Activated naive CD8-positive, alpha-beta T cell treated with anti-CD3 and anti-CD28 coated beads, Interleukin-2, amount 50 U/mL, for 24 hours (primary cell): ENCODE measurements at places on chromosomes 11 and 22.

GRCh38 chr11:114826910-114827442, 148.6 kb downstream of the NXPE2 start:
- DNase-seq: no peak
- H3K4me1 ChIP-seq: no peaks in the 10 kb centered on the region
- H3K27ac ChIP-seq: no peak overlapping the region

GRCh38 chr22:23068832-23069385, 1.4 kb upstream of the GNAZ start:
- H3K36me3 ChIP-seq: no peaks in the 10 kb centered on the region
- DNase-seq: no peak
- no peak overlapping the region for H3K27ac ChIP-seq
- H3K4me3 ChIP-seq: peak overlapping the region; percentile 39

GRCh38 chr11:130315354-130315970, 745 bp upstream of the ZBTB44 start:
- H3K4me1 ChIP-seq: peaks cover 35% of the 10 kb centered on the region
- no peaks in the 10 kb centered on the region for H3K36me3 ChIP-seq
- no peaks in the 10 kb centered on the region for H3K27me3 ChIP-seq
- peak; percentile 52 for DNase-seq
- H3K4me3 ChIP-seq: peak overlapping the region; percentile 85
- peak overlapping the region; percentile 91 for H3K27ac ChIP-seq

GRCh38 chr11:44011797-44012196, 36.0 kb upstream of the ACCSL start:
- DNase-seq: no peak
- no peak overlapping the region for H3K4me3 ChIP-seq
- H3K36me3 ChIP-seq: no peaks in the 10 kb centered on the region
- H3K27ac ChIP-seq: no peak overlapping the region
- no peaks in the 10 kb centered on the region for H3K4me1 ChIP-seq

DNA sequence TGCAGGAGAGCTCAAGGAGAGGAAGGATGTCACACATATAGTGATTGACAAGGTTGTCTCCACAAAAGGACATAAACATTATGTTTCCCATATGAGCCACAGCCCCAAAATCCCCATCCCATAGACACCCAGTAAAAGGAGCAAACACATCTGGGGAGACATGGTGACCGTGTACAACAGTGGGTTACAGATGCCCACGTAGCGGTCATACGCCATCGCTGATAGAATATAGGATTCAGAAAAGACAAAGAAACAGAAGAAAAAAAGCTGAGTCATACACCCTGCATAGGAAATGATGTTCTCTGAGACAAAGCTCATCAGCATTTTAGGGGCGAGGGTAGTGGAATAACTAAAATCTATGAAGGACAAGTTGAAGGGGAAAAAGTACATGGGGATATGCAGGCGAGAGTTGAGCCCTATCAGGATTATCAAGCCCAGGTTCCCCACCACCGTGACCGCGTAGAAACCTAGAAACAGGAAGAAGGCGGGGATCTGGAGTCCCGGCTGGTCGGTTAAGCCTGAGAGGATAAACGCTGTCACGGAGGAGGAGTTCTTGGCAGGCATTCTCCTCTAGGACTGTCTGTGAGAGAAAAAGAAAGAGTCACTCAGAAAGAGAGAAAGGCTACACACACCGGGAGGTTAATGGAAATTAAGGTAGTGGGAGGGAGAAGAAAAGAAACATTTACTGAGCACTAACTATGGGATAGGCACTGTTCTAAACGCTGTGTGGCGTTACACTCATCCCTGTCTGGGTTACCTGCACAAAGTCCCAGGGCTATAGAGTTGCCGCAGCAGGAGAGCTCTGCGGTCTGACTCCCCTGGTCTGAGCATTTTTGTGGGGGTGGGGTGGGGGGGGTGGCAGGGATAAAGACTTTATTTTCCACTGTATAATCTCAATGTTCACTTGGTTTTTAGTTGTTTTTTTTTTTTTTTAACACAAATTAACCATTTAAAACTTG, 36.1 kb upstream of the OR8B8 start:
- H3K36me3 ChIP-seq: no peaks in the 10 kb centered on the region
- H3K27ac ChIP-seq: no peak overlapping the region
- peak overlapping the region; percentile 44 for H3K4me3 ChIP-seq
- peaks cover 9% of the 10 kb centered on the region for H3K4me1 ChIP-seq

- H3K4me3 ChIP-seq: peak overlapping the region; percentile 22
- no peaks in the 10 kb centered on the region for H3K36me3 ChIP-seq
- no peak for DNase-seq
These were observed 27.5 kb downstream of the ZBTB16 start for GRCh38 chr11:114087025-114087424.

DNA sequence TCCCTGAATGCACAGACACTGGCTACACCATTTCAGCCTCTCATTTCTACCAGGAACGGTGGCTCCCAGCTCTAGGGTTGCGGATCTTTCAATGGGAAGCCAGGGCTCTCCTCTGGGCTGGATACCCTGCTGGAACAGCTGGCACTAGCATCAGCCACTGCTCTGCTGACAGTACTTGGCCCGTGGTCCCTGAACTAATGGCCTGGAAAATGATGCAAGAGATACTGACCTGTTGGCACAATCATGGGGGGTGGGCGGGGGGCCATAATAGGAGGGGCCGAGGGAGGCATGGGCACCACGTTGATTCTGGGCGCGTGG, 10.7 kb upstream of the TBC1D10A start:
- H3K4me3 ChIP-seq: no peak overlapping the region
- no peak overlapping the region for H3K27ac ChIP-seq
- peaks cover 73% of the 10 kb centered on the region for H3K36me3 ChIP-seq
- no peaks in the 10 kb centered on the region for H3K27me3 ChIP-seq
- peaks cover 26% of the 10 kb centered on the region for H3K4me1 ChIP-seq

DNA sequence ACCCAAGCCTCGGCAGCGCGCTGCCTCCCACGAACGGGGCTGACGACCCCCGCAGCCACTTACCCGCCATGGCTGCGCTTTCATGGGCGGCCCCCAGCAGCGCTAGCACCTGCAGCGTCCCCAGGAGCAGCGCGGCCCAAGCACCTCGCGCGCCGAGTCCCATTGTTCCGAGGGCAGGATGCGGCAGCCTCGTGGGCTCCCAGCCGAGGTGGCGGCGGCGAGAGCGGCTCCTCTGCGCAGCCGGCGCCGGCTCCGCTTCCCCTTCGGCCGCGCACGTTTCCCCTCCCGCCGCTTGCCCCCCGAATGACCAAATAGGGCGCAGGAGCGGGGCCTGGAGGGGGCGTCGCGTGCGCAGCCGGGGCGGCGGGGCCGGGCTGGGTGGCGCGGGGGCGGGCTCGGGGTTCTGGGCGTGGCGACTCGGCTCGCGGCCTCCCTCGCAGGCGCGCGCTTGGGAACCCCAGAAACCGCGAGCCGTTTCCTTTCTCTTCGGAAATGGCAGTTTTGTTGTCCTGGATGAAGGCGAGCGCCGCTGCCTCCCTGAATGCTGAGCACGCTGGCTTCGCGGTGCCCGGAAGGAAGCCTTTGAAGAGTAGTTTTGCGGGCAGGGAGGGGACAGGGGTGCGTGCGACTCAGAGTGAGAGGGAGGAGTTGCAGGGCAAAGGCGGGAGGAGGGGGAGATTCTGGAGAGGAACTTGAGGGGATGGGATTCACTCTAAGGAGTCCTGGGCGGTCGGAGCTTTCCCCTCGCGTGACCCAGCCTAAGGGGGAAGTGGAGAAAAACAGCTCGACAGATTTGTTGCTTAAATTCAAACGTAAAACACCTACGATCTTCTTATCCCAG, at the start of gene TMEM123:
TSS of gene TMEM123 (minus strand) at position 305 of the 841 bp plus-strand sequence. CDS start at position 163, 142 bp downstream.
- no peaks in the 10 kb centered on the region for H3K27me3 ChIP-seq
- H3K4me1 ChIP-seq: peaks cover 80% of the 10 kb centered on the region
- H3K36me3 ChIP-seq: peaks cover 23% of the 10 kb centered on the region
- peak; percentile 94 for DNase-seq
- H3K27ac ChIP-seq: peak within 1 kb of the TSS; percentile 96
- H3K4me3 ChIP-seq: peak within 1 kb of the TSS; percentile 86

DNA sequence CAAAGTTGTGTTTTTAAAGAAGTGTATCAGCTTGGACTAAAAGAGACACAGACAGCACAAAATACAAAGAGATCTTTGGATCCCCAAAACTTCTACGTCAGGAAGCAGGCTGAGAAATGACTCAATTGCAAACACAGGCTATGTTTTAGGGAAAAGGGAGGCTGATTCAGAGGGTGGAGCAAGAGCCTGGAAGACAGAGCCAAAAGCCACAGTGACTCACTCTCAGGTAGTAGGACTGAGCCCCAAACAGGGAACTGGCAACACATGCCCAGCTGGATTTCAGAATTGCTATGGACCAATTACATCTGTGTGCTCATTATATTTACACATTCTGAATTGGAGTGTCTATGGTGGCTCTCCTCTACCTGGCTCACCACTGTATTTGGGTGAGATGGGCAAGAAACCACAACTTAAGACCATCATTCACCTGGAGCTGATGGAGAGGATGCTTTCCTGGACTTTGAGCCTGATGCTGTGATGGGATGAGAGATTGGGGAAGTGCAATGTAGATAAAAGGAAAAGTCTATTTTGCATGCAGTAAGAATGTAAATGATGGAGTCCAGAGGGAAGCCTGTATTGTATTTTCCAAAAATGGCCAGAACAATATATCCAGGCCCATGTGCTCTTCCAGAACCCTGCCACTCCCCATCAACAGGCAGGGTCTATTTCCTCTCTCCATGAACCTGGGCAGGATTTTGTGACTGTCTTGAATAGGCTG, 20.8 kb upstream of the LINC01488 start:
- DNase-seq: no peak
- H3K36me3 ChIP-seq: peaks cover 2% of the 10 kb centered on the region
- H3K27me3 ChIP-seq: peaks cover 20% of the 10 kb centered on the region
- H3K4me1 ChIP-seq: no peaks in the 10 kb centered on the region
- H3K4me3 ChIP-seq: no peak overlapping the region

GRCh38 chr11:69644962-69645675, 4.2 kb downstream of the CCND1 start:
- no peaks in the 10 kb centered on the region for H3K36me3 ChIP-seq
- no peak overlapping the region for H3K4me3 ChIP-seq
- H3K4me1 ChIP-seq: peaks cover 13% of the 10 kb centered on the region

DNA sequence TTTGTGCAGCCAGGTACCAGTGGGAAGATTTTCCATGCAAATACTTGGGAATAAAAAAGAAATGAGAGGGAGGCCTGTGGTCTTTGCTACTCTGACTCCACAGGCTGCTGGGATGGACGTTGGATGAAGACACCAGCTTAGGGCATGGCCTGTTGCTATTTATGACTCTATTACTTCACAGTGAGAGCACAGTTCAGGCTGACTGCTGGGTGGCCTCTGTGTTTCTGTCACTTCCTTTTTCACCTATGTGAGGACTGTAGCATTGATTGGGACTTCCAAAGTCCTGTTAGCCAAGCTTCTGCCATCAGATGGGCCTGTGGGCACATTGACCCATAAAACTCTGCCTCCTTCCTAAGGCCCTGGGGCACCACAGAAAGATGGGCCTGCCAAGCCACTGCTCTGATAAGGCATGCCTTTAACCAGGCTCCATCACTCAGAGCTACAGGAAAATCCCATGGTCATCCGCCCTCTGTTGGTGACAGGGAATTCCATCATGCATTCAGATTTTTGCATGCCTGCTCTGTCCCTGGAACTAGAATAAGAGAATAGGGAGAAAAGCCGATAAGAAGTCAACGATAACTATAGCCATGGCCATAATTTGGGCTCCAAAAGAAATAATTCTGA, 64.6 kb downstream of the KCNJ1 start:
- no peak overlapping the region for H3K27ac ChIP-seq
- no peak overlapping the region for H3K4me3 ChIP-seq
- DNase-seq: no peak
- H3K36me3 ChIP-seq: peaks cover 3% of the 10 kb centered on the region
- peaks cover 26% of the 10 kb centered on the region for H3K4me1 ChIP-seq
- no peaks in the 10 kb centered on the region for H3K27me3 ChIP-seq

- DNase-seq: no peak
- no peaks in the 10 kb centered on the region for H3K27me3 ChIP-seq
- no peaks in the 10 kb centered on the region for H3K36me3 ChIP-seq
- no peak overlapping the region for H3K4me3 ChIP-seq
- no peaks in the 10 kb centered on the region for H3K4me1 ChIP-seq
- H3K27ac ChIP-seq: no peak overlapping the region
These were observed 10.1 kb upstream of the HTR3B start for GRCh38 chr11:113894421-113894996.

GRCh38 chr22:49218142-49218541, 609.5 kb downstream of the BRD1 start:
- peaks cover 21% of the 10 kb centered on the region for H3K27me3 ChIP-seq
- H3K4me3 ChIP-seq: no peak overlapping the region
- H3K4me1 ChIP-seq: no peaks in the 10 kb centered on the region
- no peak overlapping the region for H3K27ac ChIP-seq
- no peaks in the 10 kb centered on the region for H3K36me3 ChIP-seq

DNA sequence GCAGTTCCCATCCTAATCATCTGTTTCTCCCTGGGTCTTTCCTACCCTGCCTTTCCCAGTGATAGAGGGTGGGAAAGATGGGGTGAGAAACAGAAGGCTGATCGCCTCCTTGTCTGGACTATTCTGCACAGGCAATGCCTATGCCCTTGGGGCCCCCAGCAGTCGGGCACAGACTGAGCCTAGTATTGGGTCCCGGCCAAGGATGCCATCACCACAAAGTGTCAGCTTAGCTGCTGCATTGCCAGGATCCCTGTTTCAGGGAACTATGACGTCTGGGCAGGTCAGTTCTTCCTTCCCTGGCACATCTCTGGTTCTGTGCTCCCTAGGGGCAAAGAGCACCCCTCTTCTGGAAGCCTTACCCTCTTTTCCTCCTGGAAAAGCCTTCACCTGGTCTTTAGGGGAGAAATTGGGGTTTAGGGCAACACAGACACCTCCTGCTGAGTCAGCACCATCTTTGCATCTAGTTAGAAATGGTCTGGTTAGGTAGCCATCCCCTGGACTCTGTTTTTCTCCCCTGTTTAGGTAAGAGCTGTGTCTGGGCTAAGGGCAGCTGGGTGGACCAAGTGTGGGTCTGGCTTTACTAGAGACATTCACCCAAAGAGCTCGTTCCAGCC, 2.1 kb downstream of the ADAMTS8 start:
- peaks cover 57% of the 10 kb centered on the region for H3K27me3 ChIP-seq
- no peak overlapping the region for H3K27ac ChIP-seq

GRCh38 chr11:6360183-6360582, 30.1 kb upstream of the SMPD1 start:
- peak overlapping the region; percentile 1 for H3K27ac ChIP-seq
- no peaks in the 10 kb centered on the region for H3K27me3 ChIP-seq
- no peak for DNase-seq

DNA sequence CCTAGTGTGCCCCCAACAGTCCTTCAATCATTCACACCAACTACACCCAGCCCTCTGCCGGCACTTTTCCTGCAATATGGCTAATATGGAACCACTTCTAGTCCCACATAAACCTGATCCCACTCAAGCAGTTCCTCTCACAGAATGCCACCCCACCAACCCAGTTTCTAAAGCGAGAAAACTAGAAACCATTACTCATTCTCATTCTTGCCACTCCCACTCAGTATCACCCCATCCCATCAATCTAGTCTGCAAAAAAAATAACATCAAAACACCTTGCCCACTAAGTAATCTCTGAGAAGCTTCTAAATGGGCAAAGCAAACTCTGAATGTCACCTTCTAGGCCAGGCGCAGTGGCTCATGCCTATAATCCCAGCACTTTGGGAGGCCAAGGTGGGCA, 17.9 kb downstream of the NAP1L4 start:
- H3K4me3 ChIP-seq: no peak overlapping the region
- peak overlapping the region; percentile 48 for H3K27ac ChIP-seq
- no peak for DNase-seq
- no peaks in the 10 kb centered on the region for H3K27me3 ChIP-seq
